Stimulated activated CD8-positive, alpha-beta memory T cell treated with anti-CD3 and anti-CD28 coated beads, Interleukin-7, amount 100 ng/mL, for 24 hours (primary cell): ENCODE measurements at places on chromosomes 3 and 15.

- no peak for DNase-seq
Observed at GRCh38 chr3:115590873-115591272, 32.4 kb upstream of the GAP43 start.

DNA sequence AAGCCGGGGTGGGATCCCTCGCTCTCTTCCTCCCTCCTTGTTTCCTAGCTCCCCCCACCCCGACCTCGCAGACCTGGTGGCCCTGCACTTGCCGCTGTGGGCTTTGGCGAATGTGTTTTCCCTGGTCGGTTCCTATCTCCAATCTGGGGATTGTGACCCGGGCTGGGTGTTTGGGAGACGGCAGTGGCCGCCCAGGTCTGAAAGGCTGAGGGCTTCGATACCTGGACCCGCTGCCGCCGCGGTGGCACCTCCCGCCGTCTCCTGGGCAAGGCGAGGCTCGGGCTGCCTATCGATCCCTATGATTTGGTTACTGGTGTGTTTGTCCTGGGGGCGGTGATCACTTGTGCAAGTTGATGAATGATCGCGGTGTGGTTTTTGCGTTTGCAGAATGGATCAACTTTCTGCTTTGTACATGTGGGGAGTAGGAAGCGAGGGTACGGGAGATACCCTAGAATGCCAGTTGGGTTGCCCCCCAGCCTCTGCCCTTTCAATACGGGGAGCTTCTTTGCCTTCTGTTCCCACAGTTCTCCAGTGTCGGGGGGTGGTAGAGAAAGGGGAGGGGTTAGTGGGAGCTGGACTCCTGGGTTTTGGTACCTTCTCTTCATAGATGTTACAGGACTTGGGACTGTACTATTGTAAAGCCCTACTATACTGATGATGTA, 3.0 kb downstream of the BBX start:
- DNase-seq: no peak

GRCh38 chr3:38421679-38422336, 31.9 kb upstream of the ACVR2B start:
- no peak for DNase-seq

DNA sequence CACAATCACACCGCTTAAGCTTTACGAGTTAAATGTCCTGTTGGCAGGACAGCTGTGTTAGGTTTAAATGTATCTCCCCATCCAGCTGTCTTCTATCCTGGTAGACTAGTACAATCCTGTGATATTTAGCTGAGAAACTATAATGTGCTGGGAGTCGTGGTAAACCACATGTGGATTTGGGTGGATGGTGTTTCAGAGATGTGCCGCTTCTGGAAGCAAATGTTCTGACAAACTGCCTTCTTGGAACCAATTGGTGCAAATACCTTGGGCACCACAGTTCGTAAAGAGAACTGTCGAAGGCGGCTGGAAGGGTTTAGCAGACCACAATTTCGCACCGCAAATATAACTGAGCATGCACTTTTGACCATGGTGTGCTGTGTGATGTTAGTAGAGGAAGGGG, 15.0 kb downstream of the SCG5 start:
- no peak for DNase-seq

DNA sequence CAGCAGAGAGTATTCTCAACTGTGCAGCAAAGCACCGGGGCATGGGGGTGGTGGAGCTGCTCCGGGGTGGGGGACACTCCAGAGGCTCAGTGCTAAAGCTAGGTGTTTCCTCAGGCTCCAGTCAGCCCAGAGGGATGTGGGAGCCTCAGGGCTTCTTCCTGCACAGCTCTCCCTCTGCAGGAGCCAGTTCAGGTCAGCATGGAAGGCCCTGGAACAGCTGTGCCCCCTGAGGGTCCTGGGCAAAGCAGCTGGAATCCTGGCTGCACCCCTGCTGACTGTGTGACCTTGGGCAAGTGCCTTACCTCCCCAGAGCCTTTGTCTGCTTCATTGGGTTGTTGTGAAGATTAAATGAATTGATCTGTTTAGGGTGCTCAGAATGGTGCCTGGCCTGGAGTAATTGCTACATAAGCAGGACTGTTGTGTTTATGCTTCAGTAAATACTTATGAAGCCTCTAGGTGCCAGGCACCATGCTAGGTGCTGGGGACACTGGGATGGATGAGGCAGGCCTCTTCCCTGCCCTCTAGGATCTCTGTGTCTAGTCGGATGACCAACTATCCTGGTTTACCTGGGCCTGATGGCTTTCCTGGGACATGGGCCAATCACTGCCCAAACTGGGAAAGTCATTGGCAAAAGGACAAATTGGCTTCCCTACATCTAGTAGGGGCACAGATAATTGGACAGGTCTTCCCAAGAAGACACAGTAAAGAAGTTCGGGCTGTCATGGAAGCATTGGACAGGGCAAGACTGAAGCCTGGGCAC, 64.2 kb upstream of the LCTL start:
- DNase-seq: no peak

DNA sequence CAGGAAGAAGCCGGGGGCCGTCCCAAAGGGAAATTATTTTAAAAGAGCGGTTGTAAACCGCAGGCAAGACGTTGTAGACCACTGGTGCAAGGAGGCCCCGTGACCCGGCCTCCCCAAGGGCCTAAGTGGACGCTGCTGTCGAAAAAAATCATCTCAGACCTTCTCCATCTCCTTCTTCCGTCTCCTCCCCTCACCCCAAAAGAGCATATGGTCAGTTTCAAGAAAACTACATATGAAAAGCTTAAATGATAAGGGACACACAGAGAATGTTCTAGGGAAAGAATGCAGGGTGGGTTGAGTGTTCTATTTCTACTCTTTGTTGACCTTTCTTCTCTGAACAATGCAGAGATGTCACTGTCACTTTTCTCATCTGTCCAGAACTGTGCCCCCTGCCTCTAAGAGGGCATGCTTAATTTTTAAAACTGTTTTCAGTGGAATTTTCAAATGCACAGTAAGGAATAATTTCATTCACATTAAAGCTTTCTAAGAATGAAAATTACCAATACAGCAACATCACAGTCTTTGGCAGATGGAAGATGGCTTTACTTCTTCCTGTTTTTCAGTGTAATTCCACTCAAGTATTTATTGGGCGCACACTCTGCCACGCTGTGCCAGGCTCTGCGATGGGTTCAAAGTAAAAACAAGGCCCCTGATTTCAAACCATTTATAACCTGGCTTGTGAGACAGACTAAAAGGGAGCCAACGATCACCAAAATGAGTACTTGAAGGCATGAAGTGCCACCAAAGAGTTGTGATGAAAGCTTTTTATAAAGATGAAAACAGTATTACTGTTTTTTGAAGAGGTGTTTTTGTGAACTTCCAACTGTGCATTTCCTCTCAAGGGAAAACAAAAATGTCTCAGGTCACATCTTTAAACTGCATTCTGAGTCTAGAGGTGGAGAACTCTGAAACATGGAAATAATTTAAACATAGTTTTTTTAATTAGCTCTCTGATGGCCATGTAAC, 891 bp upstream of the TOP2B start:
- no peak for DNase-seq

DNA sequence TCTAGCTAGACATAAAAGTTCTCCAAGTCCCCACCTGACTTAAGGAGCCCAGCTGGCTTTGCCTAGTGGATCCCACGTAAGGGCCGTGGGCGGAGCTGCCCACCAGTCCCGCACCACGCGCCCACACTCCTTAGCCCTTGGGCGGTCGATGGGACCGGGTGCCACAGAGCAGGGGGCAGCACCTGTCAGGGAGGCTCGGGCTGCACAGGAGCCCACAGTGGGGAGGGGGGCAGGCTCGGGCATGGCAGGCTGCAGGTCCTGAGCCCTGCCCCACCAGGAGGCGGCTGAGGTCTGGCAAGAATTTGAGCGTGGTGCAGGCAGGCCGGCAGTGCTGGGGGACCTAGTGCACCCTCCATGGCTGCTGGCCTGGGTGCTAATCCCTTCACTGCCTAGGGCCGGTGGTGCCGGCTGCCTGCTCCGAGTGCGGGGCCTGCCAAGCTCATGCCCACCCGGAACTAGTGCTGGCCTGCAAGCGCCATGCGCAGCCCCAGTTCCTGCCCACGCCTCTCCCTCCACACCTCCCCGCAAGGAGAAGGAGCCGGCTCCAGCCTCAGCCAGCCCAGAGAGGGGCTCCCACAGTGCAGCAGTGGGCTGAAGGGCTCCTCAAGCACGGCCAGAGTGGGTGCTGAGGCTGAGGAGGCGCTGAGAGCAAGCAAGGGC, 78.7 kb downstream of the SLC6A1 start:
- DNase-seq: no peak

- DNase-seq: no peak
Observed at GRCh38 chr3:95302044-95302443, 1239.2 kb downstream of the NSUN3 start.

DNA sequence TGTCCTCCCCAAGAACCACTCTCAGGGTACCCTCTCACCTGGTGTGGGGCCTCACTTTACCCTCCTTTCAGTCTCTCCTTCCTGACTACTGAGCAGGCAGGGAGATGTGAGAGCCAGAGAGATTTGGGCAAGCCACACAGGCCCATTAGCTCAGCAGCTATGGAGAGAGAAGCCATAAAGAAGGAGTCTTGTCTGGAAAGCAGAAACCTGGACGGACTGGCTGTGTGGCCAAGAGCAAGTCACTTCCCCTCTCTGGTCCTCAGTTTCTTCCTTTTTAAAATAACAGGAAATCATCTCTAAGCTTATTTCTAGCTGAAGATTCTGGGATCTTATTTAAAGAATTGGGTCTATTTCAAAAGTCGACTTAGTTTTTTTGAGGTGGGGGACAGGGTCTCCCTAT, 65.8 kb upstream of the ZNF148 start:
- no peak for DNase-seq

- no peak for DNase-seq
Observed at GRCh38 chr3:133388696-133389395, 11.0 kb upstream of the BFSP2 start.

DNA sequence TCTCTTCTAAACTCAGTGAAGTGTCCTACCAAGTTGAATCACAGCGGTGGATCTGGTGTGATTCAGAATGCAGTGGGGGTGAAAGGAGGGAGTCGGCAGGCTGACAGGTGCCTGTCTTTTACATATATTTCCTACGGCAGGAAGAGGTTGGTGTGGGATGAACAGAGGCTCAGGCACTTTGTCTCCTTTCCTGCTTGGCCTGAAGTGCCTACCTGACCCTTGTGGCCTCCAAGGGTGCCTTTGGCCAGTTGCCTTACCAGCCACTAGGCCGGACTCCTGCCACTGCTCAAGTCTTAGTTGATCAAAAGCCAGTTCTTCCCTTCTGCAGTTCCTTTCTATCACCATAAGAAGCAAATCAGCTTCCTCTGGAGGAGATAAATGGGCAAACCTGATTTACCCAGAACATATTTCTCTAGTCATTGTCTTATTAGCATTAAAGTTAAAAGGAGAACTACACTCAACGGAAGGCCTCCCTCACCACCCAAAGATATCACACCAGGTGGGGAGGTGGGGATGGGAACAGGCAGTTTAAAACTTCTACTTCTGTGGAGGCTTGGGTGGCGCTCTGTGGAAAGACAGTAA, 52.1 kb downstream of the CRTC3 start:
- DNase-seq: no peak

DNA sequence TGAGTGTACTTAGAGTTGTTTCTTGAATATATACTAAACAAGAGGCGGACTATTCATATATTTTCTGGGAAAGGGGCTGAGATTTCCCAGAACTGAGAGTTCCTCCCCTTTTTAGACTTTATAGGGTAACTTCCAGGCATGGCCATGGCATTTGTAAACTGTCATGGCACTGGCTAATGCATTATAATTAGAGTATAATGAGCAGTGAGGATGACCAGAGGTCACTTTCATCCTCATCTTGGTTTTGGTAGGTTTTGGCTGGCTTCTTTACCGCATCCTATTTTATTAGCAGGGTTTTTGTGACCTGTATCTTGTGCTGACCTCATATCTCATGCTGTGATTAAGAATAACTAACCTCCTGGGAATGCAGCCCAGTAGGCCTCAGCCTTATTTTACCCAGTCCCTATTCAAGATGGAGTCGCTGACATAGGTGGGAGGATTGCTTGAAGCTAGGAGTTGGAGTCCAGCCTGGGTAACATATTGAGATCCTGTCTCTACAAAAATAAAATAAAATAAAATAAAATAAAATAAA, 91.4 kb downstream of the MOBP start:
- no peak for DNase-seq

DNA sequence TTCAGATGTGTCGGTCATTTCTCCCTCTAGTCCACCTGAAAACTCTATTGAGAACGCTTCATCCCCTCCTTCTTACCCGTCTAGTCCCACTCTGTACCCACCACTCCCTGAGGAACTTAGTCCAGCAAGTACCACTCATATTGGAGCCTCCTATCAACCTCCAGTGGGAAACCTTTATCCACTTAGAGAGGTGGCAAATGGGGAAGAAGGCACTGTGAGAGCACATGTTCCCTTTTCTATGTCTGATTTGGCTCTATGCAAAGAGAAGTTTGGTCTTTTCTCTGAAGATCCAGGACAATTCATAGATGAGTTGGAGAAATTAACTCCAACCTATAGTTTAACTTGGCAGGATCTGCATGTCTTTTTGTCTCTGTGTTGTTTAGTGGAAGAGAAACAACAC, 17.0 kb upstream of the RPN1 start:
- no peak for DNase-seq

GRCh38 chr15:98799461-98800390, 151.4 kb downstream of the IGF1R start:
- no peak for DNase-seq

DNA sequence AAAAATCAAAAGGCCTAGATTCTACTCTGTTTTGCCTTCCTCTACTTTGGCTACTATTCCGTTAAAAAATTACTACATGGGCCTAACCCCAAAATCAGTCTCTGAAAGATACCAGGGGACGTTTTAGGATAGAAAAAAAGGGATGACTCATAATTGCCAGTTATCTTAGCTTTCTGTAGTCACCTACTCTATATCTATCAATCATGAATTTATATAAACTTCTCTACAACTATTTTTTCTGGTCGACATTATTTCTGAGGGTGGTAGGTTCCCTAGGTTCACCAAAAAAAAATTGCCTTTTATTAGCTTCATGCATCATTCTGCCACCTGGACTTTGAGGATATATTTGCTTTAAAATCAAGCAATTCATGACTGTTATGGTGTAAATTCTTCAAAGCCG, 36.5 kb downstream of the RAF1 start:
- DNase-seq: no peak

DNA sequence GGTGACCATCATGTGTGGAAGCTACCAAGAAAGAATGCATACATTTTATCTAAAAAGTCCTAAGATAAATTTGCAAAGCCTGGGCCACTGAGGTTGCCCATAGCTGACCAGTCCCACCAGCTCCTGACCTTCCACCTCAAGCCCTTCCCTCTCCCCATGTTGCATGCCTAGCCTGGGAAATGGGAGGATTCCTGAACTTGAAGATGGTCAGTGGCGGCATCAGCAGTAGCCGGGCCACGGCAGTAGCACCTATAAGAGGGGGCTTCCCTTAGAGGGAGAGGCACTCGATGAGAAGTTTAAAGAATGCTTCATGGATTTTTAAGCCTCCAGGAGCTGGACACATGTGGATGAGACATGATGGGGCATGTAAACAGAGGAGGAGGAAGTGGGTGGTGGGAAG, 172.1 kb downstream of the KLF13 start:
- DNase-seq: no peak
